ENCODE measurements at places on chromosomes 1 and 21. TPM values are rescaled to one million over a fixed set of nuclear protein-coding genes. Genes with fewer than 3 reads are reported as not detected.

- no peak overlapping the region for H3K27ac ChIP-seq
- no peaks in the 10 kb centered on the region for H3K27me3 ChIP-seq
- no peaks in the 10 kb centered on the region for H3K36me3 ChIP-seq
- H3K4me3 ChIP-seq: no peak overlapping the region
- DNase-seq: peak; percentile 83
These were observed 766.4 kb upstream of the ADGRL2 start for GRCh38 chr1:81034291-81034690.

- H3K4me3 ChIP-seq: no peak overlapping the region
- no peak overlapping the region for H3K27ac ChIP-seq
- H3K27me3 ChIP-seq: no peaks in the 10 kb centered on the region
- H3K4me1 ChIP-seq: no peaks in the 10 kb centered on the region
- peak; percentile 22 for DNase-seq
These were observed 53.8 kb upstream of the RGS1 start for GRCh38 chr1:192521734-192522133.

- H3K4me1 ChIP-seq: no peaks in the 10 kb centered on the region
- peaks cover 4% of the 10 kb centered on the region for H3K36me3 ChIP-seq
- no peak overlapping the region for H3K27ac ChIP-seq
- DNase-seq: peak; percentile 24
These were observed 22.0 kb upstream of the BATF3 start for GRCh38 chr1:212721388-212722247.

GRCh38 chr21:18725653-18726052, 322.1 kb upstream of the TMPRSS15 start:
- no peaks in the 10 kb centered on the region for H3K36me3 ChIP-seq
- no peaks in the 10 kb centered on the region for H3K27me3 ChIP-seq
- H3K4me1 ChIP-seq: no peaks in the 10 kb centered on the region
- H3K4me3 ChIP-seq: no peak overlapping the region

- peaks cover 5% of the 10 kb centered on the region for H3K4me1 ChIP-seq
- H3K27ac ChIP-seq: peak overlapping the region; percentile 63
- no peaks in the 10 kb centered on the region for H3K36me3 ChIP-seq
- H3K4me3 ChIP-seq: no peak overlapping the region
These were observed 11.4 kb downstream of the SLC1A7 start for GRCh38 chr1:53130878-53131589.

- H3K4me3 ChIP-seq: no peak overlapping the region
- no peak for DNase-seq
- no peaks in the 10 kb centered on the region for H3K4me1 ChIP-seq
- H3K36me3 ChIP-seq: no peaks in the 10 kb centered on the region
These were observed 11.5 kb downstream of the KNCN start for GRCh38 chr1:46539972-46540371.

DNA sequence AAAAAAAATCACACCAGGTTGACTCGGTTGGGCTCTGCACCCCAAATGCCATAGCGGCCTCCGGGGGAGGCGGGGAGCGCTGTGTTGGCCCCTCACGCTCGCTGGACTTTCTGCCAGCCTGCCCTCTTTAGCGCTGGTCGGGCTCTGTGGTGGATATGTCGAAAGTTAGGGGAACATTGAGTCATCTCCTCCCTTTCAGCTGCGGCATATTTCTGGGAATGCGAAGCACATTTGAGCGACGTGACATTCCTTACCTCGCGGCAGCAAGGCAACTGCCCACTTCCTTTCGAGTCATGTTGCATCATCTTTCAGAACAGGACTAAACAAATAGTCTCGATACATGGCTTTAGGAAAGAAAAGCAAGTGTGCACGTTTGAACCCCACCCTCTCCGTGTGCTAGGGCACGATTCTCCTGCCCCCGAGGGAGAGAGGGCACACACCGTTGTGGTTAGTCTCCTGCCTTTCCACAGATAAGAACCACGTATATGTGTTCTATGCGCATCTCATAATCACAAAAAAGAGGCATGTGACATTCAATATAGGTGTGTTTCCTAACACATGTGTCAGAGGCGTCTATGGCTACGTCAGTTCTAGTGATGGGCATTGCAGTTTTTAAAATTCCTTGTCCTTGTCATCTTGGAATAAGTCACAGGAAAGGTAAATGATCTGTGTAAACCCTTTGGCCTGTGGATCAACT, 105.9 kb upstream of the SLC45A1 start:
- H3K27me3 ChIP-seq: peaks cover 2% of the 10 kb centered on the region
- DNase-seq: no peak
- H3K4me3 ChIP-seq: no peak overlapping the region
- H3K27ac ChIP-seq: peak overlapping the region; percentile 40
- no peaks in the 10 kb centered on the region for H3K36me3 ChIP-seq
- H3K4me1 ChIP-seq: no peaks in the 10 kb centered on the region

DNA sequence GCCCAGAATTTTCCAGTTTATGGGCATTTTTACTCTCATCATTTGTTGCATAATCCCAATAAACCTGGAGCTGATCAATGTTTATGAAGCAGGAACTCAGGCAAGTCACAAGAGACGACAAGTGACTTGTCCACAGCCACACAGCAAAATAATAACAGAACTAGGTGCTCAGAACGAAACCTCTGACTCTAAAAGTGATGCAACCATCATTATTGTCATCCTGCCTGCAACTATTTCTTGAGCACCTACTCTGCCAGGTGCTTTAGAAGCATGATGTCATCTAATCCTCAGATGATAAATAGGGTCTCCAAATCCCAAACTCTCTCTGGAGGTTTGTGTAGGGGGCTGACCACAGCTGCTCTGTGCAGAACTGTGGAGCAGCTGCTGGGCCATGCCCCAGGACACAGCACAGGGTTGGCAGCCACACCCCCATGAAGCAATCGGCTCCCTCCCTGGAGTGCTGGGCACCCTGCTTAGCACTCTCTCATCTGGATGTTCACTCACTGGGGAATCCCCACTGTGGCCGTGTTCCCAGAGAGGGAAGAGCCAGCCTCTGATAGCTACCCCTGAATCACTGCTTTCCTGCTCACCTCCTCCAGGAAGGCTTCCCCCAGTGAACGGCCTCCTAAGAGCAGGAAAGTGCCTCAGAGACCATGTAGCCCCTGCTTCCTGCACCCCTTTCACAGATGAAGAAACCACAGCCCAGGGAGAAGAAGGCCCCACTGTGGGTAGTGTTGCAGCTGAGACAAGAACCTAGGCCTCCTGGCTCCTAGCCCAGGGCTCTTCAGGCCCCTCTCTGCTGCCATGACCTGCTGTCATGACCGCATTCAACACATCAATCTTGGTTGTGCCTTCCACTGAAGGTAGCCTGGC, 2.1 kb downstream of the TTC22 start:
- H3K4me3 ChIP-seq: peak overlapping the region; percentile 83
- H3K4me1 ChIP-seq: peaks cover 21% of the 10 kb centered on the region
- no peaks in the 10 kb centered on the region for H3K36me3 ChIP-seq

KPRP gene
- not detected for polyA plus RNA-seq

LRRC53 gene
- not detected for polyA plus RNA-seq

NECTIN4 gene
- 0.22 TPM for polyA plus RNA-seq

SLC35F3 gene
- polyA plus RNA-seq: 0.46 TPM

Measured in small intestine (tissue), 16 donors.